Activated gamma-delta T cell treated with Interleukin-2 at 50 U/mL for 16 hours (primary cell): ENCODE measurements at places on chromosomes 11 and 22.

DNA sequence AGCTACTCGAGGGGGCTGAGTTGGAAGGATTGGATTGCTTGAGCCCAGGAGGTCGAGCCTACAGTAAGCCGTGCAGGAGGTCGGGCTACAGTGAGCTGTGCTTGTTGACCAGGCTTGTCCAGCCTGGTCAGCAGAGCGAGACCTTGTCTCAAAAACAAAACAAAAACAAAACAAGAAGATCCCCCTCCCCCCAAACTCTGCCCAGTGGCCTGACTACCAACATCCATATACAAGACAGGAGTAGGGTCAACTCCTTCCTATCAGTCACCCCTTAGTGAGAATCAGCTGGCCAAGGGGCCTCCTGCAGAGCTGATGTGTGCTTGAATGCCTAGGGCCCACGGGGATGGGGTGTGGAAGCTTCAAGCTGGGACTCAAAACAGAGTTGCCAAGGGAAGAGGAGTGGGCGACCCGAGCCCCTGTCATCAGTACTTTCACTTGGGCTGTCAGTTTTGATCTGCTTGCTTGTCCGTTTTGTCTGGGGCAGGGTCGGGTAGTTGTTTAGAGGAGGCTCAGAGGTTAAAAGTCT, 942 bp upstream of the TSPAN18 start:
- DNase-seq, result no peak

GRCh38 chr11:44506375-44507016, 59.0 kb upstream of the CD82 start:
- no peak for DNase-seq

DNA sequence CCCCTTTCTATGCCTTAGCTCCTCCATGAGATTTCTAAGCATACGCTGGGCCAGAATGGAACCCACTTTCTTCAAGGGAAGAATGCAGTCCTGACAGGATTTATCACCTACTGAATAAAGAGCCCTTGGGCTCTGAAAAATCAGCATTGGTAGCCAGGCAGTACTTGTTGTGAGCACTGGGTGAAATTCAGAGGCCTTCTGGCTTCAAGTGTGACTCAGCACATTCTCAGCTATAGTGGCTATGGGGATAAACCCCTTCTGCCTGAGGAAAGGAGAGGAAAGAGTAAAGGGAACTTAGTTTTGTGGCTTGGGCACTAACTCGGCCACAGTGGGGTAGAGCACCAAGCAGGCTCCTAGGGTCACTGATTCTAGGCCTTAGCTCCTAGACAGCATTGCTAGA, 574.8 kb downstream of the JRKL start:
- no peak for DNase-seq

GRCh38 chr11:120398132-120398531, 61.9 kb downstream of the ARHGEF12 start:
- no peak for DNase-seq

- no peak for DNase-seq
These were observed 8.5 kb downstream of the YPEL4 start for GRCh38 chr11:57641011-57641807.

DNA sequence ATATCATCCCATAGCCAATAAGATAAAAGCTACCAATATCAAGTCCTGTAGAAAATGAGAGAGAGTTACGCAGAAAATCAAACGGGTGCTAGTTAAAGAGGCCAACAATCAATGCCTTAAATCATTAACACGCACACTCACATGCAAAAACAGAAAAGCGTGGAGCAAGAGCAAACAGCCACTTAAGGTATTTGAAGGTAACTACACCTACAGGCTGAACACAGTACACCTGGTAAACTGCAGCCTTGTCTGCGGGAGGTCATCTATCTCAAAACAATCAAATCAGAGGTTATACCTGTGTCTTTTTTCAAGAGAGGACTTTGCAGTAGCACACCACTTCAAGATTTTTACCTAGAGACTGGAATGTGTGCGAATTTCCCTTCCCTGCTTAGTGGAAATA, 23.6 kb downstream of the SLC35F2 start:
- no peak for DNase-seq

- DNase-seq, result no peak
These were observed 214.4 kb upstream of the BLID start for GRCh38 chr11:122330279-122330965.

DNA sequence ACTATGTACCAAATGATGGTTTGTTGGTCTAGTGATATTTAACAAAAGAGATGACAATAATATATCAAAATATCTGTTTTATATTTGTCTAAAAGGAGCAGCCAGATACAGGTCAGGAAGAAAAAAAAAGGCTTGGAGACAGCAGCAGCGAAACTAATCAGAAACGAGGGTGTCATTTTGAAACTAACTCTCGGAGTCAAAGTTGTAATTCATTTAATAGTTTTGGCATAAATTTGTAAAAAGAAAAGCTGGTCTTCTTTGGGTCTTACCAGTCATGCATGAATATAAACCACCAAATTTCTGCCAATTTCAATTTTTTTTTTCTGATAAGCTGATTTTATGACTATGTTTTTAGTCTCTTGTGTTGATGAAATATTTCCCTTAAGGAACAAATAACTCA, 25.5 kb downstream of the NPAT start:
- DNase-seq, result no peak

DNA sequence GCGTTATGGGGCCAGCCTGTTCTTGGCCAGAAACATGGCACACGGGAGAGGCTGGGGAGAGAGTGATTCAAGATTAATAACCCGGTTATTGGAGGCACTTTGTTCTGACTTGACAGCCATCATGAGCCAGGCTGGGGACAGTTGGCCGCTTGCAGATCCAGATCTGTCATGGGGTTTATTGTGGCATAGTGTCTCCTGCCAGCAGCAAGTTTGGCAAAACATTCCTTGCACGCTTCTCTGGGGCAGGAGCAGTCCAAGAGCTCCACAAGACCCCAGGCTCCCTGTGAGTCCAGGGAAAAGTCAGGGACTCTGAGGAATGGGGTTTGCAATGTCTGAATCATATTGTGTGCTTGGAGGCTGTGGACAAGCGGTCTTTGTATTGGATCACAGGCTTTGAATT, 270.4 kb downstream of the MIAT start:
- no peak for DNase-seq
